Naive B cell (primary cell): ENCODE measurements at places on chromosomes 1 and 21.

DNA sequence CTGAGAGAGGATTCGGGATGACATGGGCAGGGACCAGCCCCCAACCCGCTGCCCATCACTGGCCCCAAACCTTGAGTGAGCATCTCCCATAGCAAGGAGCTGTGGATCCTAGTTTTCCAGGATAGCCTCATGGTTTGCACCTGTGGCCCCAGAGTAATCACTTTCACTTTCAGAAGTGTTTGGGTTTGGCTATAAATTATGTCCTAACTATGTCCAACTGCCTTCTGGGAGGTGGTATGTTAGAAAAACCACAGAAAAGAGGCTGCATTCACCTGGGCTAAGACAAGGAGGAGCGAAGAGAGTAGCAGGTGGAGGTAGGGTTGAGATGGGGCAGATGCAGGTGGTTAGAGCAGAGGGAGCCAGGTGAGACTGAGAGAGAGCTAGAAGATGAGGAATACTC is 19.4 kb upstream of the CLIC6 start:
- no peak for DNase-seq

DNA sequence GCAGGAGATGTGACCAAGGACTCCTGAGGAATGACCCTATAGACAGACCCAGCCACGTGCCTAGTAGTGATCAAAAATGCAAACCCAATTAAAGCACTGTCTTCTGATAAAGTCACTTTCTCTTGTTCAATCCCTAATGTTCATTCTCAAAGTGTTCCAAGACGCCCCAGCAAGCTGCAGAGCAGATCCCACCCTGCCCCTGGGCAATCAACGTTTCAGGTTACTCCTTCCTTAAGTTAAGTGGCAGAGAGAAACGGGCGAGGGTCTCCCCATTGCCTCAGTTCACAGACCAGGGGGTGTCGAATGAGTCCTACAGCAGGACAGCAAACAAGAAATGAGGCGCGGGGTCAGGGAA is 699 bp upstream of the RGS2 start:
- no peak for DNase-seq

DNA sequence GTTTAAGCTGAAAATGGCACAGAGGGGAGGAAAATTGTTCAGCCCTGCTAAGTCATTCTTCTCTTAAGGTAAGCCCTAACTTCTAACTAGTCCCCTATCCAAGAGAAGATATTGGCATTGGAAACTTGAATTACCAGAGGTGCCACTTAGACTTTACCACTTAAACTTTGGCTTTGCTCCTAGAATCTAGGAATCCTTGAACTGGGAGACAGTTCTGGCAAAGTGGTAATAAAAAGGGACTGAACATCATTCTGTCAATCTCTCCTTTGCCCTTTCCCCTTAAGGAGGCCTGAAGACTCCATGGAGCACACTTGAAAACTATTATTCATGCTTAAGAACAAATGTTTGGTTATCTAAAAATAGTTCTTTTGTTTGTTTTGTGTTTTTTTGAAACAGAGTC is 8.4 kb downstream of the ATP1A4 start:
- DNase-seq: no peak

GRCh38 chr21:19523746-19524145 is 1120.2 kb upstream of the TMPRSS15 start:
- no peak for DNase-seq

GRCh38 chr1:63408331-63408730 is 40.9 kb downstream of the ALG6 start:
- no peak for DNase-seq

DNA sequence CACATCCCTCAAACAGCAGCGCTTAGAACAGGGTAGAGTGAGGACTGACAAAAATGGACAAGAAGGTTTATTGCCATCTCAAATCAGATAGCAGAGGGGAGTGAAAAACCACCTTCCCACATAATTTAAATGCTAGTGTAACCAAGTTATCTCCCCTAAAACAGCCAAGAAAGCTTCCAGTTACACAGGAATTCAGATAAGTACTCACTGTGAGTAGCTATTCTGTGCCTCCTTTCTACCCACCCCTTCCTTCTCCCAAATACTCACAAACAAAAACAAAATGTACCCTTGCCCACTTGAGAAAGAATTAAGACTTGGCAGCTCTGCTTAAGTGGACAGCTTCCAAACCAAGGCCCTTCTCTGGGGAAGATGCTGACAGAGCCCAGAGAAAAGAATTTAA is 9.1 kb downstream of the OTUD7B start:
- no peak for DNase-seq

DNA sequence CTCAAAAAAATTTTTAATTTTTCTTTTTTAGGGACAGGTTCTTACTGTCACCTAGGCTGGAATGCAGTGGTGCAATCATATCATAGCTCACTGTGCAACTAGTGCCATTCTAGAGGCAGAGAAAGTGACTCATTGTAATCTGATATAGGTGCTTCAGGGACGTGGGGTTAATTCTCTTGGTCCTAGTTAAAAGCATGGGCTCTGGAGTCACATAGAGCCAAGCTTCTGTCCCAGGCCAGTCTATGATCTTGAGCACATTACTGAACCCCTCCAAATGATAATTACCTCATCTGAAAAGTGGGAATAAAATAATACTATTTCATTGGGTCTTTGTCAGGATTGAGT is 1.1 kb upstream of the ADIPOR1 start:
- DNase-seq: no peak

- no peak for DNase-seq
These were observed 9.5 kb downstream of the WNT4 start for GRCh38 chr1:22133247-22133930.
